ENCODE measurements at places on chromosomes 4 and X.
A peak's percentile ranks its signal among the peaks of the same experiment; 100 is the strongest.

- H3K36me3 ChIP-seq = no peaks in the 10 kb centered on the region
- H3K4me3 ChIP-seq = no peak overlapping the region
- H3K4me1 ChIP-seq = no peaks in the 10 kb centered on the region
- no peak for DNase-seq
- H3K27ac ChIP-seq = no peak overlapping the region
Observed at GRCh38 chr4:18722748-18723191, 701.2 kb upstream of the LCORL start.

DNA sequence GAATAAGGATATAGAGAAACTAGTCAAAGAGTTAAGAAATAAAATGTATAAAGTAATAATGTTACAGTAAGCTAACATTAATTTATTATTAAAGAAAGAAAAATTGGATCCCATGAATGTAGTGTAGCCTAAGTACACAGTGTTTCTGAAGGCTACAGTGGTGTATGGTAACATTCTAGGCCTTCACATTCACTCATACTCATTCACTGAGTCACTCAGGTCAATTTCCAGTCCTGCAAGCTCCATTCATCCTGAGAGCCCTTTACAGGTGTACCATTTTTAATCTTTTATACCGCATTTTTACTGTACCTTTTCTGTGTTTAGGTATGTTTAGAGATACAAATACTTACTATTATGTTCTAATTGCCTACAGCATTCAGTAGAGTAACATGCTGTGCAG, 120.6 kb upstream of the AGA start:
- H3K27ac ChIP-seq = no peak overlapping the region
- H3K36me3 ChIP-seq = no peaks in the 10 kb centered on the region
- H3K4me3 ChIP-seq = no peak overlapping the region
- H3K27me3 ChIP-seq = no peaks in the 10 kb centered on the region
- DNase-seq = no peak

DNA sequence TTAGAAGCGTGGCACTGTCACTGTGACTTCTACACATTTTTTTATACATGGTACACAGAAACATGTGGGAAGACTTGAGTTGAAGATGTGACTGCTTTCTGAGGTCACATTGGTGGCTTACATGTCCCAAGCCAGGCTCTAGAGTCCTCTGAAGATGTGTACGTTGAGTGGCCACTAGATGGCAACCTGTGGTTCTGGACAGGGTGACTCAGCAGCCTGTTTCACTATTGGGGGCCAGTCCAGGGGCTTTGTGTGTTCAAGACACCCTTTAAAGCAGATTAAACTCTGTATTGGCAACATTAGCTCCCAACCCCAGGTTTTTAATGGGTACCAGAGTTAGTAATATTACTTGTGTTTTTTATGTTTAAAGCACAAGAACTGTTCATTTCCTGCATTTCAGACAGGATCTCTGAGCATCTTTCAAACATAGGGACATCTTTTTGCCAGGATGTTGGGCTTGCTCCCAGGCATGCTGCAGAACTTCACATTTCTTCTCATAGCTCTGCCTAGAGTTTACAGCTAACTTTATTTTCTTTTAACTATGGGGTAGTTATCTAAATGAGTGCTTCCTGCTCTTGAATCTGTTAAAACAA, 53.0 kb downstream of the DCUN1D4 start:
- no peaks in the 10 kb centered on the region for H3K27me3 ChIP-seq
- H3K27ac ChIP-seq = peak overlapping the region; percentile 11
- DNase-seq = peak; percentile 14
- peaks cover 18% of the 10 kb centered on the region for H3K36me3 ChIP-seq

- no peak overlapping the region for H3K4me3 ChIP-seq
- peaks cover 4% of the 10 kb centered on the region for H3K4me1 ChIP-seq
- no peak for DNase-seq
- peaks cover 38% of the 10 kb centered on the region for H3K27me3 ChIP-seq
- no peak overlapping the region for H3K27ac ChIP-seq
- H3K36me3 ChIP-seq = no peaks in the 10 kb centered on the region
Observed at GRCh38 chr4:184955116-184955515, 63.2 kb upstream of the HELT start.
